ENCODE measurements at places on chromosomes 3 and 15. TPM values are rescaled to one million over a fixed set of nuclear protein-coding genes. Genes with fewer than 3 reads are reported as not detected.
A peak's percentile ranks its signal among the peaks of the same experiment; 100 is the strongest.

DNA sequence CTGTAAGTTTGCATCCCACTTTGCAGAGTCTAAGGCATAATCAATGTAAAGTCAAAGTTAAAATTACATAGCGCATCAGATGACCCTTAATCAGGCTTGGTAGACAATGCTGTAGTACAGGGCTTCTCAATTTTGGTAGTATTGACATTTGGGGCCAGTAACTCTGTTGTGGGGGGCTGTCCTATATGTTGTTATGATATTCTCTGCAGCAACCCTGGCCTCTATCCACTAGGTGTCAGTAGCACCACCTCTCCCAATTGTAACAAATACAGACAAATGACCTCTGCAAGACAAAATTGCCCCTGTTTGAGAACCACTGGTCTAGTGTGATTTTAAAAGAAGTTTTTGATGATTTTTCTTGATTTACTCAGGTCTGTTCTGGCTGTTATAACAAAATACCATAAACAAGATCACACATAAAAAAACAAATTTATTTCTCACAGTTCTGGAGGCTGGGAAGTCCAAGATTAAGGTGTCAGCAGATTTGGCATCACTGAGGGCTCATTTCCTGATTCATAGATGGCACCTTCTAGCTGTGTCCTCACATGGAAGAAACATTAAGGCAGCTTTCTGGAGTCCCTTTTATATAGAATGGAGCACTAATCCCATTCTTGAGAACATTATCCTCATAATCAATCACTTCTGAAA lies 37.6 kb upstream of the SLC9A9 start:
- peak; percentile 79 for DNase-seq

GRCh38 chr15:38332711-38333110 lies 80.1 kb downstream of the SPRED1 start:
- no peak for DNase-seq

DNA sequence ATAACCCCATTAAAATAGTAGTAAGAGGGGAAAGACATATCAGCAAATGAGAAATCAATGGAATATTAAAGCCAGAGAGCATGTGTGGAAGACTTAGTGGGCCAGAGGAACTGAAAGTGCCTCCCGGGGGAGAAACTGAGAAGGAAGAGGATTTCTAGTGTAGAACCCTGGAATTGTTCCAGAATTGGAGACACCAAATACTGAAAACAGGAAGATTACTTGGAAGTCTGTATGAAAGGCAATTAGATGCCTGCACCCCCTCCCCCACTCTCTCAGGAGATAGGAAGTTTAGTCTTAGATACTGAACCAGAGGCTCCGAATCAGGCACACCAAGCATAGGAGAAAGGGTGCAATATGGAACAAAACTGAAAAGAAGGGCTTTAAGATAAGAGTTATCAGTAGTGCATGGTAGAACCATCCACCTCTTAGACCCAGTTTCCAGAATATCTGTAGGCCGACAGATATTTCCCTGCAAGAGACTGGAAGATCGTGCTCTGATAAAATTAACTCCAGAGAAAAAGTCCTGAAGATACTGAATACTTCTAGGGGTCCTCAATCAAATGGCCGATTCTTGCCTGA lies 32.4 kb downstream of the KLHL18 start:
- DNase-seq, result no peak

- no peak for DNase-seq
Measured at GRCh38 chr3:55959471-55960080, 472.5 kb upstream of the WNT5A start.

The FBXL2 gene
- total RNA-seq, result not detected

The RASGRF1 gene
- 3.6 TPM for total RNA-seq

DNA sequence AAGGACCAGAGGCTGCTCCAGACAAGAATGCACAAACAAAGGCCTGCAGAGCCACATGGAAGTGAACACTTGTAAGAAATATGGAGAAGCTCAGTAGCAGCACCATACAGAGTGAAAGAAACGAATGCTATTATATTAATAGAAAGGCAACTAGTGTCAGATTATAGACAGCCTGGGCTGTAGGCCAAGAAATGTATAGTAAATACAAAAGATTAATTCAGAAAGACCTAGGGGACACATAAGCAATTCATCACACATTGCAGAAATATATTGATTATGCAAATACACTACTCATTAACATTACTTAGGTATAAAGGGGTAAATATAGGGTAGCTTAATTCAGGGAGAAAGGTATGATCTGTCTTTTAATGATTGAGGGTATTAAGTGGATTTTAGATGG lies 69.5 kb upstream of the GUCA1C start:
- DNase-seq, result no peak

DNA sequence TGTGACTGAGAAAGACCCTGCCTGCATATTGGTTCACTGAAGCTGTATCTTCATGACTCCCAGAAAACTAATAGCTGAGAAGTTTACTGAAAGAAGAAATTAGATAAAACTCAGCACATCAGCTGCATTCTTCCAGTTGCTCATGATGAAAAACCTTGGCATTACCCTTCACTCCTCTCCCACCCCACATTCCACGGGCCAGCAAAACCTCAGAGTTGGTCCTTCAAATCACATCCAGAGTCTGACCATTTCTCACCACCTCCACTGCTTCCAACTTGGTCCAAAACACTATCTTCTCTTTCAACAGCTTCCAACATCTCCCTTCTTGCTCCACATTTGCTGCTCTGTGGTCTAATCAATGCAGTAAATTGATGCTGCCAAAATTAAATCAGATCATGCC lies 97.1 kb downstream of the CD47 start:
- no peak for DNase-seq

The GREM1 gene
- total RNA-seq, result not detected

The LEKR1 gene
- total RNA-seq, result 6.4 TPM

- no peak for DNase-seq
Measured at GRCh38 chr15:98643115-98643514, 5.2 kb upstream of the IGF1R start.

GRCh38 chr3:59065240-59065639 lies 15.4 kb upstream of the CFAP20DC start:
- no peak for DNase-seq

- peak; percentile 80 for DNase-seq
Measured at GRCh38 chr3:82133070-82133606, 371.7 kb upstream of the GBE1 start.

DNA sequence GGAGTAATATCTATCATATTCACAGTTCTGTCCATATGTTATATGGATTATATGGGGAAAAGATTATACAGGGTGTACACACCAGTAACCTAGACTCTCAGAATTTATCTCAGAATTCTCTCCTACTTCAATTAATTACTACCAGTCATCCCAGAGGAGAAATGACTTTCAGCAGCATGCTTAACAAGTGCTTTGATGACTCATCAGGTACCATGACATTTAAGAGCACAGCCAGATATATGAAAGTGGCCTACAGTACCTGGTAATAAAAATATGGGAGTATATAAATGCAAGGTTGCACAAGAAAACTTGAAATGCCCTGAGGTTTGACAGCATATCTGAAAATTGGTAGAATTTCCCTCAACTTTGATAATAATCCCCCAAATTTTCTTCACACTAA lies 1273.0 kb downstream of the OTOL1 start:
- no peak for DNase-seq

DNA sequence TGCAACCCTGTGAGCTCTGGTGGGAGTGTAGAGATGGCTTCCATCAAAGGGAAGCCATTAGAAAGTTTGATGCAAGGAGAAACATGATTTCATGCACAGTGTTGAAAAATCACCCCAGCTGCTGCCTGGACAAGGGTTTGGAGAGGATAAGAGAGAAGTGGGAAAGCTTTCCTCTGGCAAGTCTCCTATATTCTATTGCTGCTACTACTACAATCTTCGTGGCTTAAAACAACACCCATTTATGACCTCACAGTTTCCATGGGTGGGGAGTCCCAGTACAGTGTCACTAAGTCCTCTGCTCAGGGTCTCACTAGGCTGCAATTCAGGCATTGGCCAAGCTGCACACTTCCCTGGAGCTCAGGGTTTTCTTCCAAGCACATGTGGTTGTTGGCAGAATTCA lies 229.3 kb downstream of the TAFA4 start:
- DNase-seq, result no peak

GRCh38 chr3:179299999-179300613 lies 22.7 kb upstream of the ZNF639 start:
- no peak for DNase-seq

The THPO gene
- 12.5 TPM for total RNA-seq

DNA sequence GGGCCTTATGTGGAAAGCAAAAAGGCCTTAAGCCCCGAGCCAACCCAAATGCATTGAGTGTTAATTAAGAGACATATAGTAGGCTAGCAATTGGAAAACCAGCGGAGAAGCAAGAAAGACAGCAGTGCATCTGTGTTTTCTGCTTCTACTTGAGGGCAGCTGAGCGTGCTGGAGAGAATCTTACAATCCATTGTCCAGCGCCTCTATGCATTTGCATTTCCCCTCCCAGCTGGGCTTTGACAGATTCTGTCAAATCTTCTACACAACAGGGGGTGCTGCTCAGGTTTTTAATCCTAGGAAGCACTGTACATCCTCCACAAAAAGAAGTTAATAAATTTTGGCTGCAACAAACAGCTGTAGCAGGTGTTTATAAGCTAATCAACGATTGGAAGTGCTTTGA lies 23.9 kb downstream of the SSR3 start:
- DNase-seq, result no peak

DNA sequence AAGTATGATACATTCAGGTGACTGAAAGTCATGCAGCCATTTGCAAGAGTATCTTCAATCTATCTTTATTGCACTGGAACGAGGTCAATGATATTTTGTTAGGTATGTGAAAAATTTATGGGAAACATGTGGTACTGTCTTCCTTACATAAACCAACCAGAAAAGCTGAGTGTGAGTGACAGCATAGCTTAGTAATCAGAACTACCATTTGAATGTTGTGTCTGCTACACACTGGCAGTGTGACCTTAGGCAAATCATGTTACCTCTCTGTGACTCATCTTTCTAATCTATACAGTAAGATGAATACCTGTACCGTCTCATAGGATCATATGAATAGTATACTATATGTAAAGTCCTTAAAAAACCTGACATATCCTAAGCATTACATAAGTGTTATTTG lies 337.9 kb upstream of the IL12A start:
- DNase-seq, result no peak

DNA sequence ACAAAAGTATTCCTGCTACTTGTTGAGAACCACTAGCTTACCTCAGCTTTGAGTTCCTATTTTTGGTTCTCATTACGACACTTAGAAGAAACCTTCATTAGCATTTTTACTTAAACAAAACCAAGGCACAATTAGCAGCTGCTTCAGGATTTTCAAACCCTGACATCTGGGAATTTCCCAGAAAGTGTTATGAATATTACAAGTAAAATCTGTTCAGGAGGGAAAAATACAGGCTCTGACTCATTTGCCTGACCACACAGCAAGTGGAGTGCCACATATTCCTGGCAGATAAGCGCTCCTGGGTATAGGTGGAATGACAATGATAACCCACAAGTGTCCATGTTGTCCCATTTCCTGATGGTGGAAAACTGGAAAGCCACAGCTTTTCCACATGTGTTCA lies 10.3 kb upstream of the RFTN1 start:
- no peak for DNase-seq

The SLC9C1 gene
- total RNA-seq, result not detected

DNA sequence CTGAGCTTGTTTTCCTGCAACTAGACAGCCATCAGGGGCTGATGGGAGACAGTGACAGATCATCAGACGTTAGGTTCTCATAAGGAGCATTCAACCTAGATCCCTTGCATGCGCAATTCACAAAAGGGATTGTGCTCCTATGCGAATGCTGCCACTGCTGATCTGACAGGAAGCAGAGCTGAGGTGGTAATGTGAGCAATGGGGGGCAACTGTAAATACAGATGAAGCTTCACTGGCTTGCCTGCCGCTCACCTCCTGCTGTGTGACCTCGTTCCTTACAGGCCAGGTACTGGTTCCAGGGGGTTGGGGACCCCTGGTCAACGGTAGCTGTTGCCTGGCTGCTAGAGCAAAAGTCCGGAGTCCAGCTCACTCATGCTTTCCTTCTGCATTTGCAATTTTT lies 26.4 kb upstream of the KCNAB1 start:
- DNase-seq, result no peak

- DNase-seq, result no peak
Measured at GRCh38 chr15:43118829-43119228, 13.0 kb upstream of the UBR1 start.

DNA sequence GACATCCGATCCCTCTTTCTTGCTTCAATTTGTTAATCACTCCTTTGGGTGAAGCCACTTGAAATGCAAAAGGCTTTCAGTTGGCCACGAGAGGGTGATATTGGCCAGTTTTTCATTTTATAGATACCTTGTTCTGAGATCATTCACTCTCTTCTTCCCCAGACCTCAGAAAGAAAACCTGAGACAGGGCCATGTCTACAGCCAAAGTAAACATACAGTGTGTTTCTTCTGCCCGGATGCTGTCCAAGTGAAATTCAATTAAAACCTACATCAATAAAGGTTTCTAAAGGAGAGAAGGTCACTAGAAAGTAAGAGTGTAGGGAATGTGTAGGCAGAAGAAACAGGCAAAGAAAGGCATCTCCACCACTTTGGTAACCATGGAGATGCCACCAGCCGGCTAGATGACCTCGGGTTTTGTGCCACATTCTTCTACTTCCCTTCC lies 39.5 kb upstream of the FMN1 start:
- DNase-seq, result peak; percentile 74

The PDCD6IP gene
- total RNA-seq, result 179 TPM

DNA sequence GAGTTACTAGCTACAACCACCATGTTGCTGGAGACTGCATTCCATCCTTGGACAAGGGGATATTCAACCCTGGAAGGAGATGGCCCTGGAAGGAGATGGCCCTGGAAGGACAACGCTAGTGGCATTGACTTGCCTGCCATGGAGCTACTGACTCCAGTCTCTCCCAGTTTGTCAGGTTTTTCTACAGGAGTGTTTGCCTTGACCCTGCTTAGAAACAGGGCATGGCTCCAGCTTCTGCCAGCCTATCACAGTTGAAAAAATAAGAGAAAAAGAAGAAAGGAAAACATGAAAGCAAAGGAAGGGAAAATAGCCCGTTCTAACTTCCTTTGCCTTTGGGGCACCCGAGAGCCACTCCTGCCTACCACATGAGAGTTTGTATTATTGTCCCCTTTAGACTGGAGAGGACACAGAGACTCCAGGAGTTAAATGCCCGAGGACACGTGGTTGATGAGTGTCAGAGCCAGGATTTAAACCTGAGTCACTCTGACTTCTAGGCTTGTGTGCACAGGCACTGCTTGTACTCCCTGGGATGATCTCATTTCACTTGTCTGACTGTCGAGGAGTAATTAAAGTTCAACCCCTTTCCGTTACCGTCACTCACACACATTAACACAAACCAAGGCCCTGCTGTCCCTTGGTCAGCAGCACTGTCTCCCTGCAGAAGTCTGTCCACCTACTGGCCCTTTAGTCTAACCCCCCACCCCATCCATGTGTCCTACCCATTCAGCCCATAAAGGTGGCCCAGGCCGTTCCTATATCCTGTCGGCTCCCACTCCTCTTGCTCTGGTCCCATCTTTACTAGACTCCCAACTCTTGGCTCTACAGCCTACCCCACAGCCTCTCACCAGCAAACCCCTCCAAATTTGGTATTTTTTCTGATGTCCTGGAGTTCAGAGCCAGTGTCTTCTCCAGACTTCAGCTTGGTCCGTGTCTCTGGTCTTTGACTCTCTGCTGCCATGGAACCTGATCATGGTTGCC lies 46.1 kb downstream of the C2CD4A start:
- no peak for DNase-seq
